ENCODE measurements at places on chromosomes 2 and 18.
A peak's percentile ranks its signal among the peaks of the same experiment; 100 is the strongest.

DNA sequence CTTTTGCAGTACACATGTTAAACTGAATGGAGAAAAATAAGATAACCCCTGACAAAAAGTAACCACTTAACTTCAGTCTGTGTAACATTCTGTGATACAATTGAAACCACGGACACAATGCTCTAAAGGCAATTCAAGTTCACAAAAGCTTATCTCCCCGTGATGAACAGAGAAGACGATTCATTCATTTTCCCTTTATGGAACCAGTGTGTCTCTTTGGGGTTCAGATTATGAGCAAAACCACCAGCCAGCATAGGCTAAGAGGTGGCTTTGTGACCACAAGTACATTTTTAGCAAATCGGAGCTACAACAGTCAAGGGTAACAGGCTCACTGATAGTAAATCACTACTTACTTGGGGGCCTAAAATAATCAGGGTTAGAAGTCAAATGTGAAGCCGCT, 120.6 kb upstream of the SMAD7 start:
- DNase-seq = no peak

GRCh38 chr2:96868555-96869280, 1.2 kb downstream of the SEMA4C start:
- peak; percentile 43 for DNase-seq

GRCh38 chr2:229947544-229947943, 25.2 kb downstream of the FBXO36 start:
- no peak for DNase-seq

DNA sequence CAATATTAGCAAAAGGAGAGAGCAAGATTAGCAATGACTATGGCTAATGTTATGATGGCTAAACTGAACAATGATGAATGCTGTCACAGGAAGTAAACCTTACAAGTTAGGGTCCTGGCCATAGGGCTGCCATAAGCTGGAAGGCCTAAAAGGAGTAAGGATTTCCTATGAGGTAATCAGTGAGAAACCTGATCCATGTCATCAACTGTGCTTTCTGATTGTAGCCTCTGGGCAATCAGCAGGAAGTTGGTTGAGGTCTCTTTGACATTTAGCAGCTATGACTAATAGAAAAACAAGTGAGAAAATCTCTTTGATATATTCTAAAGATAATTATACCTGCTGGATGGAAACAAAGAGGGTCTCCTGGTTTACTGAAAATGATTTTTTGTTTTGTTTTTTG, 193.0 kb downstream of the RAB3GAP1 start:
- DNase-seq = no peak

- DNase-seq = no peak
Measured at GRCh38 chr2:239714116-239714515, 311.0 kb downstream of the NDUFA10 start.

DNA sequence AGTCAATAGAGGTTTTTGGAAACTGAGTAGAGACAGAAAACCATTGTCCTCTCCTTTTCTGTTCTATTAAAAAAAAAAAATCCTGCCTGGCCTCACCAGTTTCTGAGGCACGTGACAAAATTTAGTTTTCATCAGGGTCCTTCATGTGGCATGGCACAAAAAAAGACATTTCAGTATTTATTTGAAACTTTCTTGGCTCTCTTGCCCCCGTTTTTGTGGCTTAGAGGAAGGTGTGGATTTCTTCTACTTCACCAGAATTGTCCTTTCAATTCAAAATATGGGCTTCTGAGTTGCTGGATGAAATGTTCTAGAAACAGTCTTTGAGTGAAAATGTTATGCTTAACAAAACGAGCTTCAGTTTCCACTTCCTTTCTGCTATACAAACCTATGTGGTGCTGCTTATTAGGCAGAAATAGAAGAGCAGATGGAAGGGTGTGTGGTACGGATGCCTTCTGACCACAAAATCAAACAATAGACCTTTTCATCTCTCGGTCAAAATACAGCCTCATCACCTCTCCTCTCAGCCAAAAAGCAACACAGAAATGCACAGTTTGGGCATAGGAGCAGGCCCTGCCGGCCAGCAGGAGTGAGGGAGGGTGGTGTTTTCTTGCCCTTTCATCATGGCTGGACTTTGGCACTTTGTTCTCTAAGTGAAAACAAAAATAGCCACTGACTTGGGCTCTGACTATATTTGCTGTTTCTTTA, 89.2 kb downstream of the SH3RF3 start:
- no peak for DNase-seq

- DNase-seq = no peak
Measured at GRCh38 chr2:147327613-147328012, 517.2 kb upstream of the ACVR2A start.

DNA sequence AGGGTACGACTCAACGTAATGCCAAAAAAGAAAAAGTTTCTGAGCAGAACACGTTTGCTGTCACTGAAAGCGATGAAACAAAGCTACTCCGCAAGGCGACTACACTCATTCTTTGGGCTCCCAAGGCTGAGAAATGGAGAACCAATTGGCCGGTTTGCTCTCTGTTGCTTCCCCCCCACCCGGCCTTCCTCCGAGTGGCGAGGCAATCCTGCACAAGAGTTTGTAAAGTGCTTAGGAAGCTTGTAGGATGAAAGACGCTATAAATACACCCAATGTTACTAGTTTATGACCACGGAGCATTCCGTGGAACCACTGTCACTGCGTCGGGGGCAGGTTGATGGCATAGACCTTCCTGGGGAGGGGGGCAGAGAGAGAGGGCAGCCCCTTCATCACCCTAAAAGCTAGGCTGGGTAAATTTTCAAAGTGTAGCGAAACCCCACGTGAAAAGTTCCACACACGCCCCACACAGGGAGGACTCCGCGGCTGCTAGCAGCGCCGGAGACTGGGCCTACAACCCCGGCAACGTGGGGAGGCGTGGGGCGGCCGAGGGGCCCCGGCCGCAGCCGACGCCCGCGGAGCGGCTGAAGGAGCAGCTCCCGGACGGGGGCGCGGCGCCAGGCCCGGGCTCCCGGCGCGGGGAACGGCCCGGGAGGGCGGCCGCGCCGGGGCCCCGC, 915 bp downstream of the CUL3 start:
- DNase-seq = no peak

DNA sequence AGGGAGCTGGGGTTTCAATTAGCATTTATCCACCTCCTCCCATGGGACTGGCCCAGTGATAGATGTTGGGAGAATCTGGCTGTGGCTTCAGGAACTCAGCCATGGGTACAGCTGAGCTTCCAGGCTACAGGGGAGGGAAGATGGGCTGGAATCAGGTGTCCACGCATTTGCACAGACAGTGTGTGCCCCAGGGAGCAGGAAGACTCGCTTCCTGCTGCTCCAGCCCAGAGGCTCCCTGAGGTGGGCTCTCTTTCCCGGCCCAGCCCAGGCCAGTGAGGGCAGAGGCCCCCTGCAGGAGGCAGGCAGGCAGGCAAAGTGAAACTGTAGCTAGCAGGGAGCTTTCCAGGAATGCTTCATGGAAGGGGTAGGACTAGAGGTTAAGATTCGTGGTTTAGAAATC, 28.7 kb downstream of the DYSF start:
- no peak for DNase-seq

GRCh38 chr2:167322795-167323194, 434.5 kb downstream of the XIRP2 start:
- no peak for DNase-seq

DNA sequence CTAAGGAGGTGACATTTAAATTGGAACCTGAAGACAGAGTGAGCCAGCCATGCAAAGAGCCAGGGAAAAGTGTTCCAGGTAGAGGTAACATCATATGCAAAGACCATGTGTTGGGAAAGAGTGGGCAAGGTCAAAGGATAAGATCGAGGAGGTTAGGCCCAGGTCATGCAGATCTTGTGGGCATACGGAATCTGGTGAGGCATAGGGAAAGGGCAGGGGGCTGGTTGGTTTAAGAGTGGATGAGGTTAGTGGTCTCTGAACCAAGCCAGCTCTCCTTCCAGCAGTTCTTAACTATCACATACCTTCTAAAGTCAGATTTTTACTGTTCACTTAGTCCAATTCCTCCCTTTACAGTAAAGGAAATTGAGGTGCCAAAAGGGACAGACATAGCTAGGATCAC, 3.0 kb downstream of the ANKRD53 start:
- DNase-seq = no peak

DNA sequence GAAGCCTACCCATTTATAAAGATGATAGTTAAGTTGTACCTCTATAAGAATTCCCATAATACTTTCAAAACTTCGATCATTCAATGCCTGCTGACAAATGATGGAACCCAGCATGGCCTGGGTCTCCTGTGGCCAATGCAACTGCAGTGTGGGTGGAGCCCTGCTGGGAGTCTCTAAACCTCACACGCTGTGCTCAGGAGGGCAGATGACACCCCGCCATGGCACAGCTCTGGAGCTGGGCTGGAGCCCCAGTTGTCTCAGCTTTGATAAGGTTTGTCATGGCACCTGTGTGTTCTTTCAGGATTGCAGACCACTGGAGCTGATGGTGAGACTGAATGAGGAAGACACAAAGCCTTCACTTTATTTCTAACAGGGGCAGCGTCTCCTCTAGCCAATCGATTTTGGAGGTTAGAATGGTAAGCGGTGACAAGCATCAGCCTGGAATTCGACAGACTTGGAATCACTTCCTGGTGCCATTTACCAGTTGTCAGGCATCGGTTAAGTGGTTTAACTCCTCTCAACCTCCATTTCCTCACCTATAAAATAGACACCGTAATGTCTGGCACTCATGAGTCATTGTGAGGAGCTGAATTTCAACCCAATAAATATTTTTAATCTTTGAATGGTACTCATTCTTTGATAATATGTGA, 383.6 kb upstream of the SALL3 start:
- no peak for DNase-seq

GRCh38 chr18:6728331-6728730, 1.2 kb upstream of the ARHGAP28 start:
- DNase-seq = no peak

DNA sequence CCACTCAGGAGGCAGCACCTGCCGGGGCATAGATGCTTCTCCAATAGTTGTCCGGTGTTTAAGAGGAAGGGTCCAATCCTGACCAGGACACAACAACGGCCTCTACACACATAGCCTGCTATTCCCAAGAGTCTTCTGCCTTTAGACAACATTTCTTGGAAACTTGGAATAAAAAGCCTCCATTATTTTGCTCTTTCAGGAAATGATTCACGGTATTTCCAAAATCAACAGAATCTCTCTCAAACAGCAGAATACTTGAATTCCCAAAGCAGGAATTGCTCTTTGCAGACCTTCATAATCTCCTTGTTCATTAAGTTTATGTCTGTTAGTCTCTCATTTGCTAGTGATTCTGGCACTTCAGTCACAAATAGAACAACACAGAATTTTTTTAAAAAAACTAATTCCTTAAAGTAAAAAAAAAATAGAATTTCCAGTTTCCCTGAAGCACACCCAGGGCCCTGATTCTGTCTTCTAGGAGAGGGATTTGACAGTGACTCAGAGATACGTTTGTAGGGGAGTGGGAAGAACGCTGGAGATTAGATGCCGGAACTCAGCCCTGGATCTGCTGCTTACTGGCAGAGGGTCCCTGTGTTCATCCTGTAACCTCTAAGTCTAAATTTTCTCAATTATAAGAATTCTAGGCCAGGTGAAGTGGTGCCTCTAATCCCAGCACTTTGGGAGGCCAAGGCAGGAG, 74.7 kb downstream of the NAB1 start:
- no peak for DNase-seq

- no peak for DNase-seq
Measured at GRCh38 chr2:173349287-173349686, 5.4 kb upstream of the CDCA7 start.

- no peak for DNase-seq
Measured at GRCh38 chr2:211564441-211564840, 974.2 kb downstream of the ERBB4 start.
